Pancreas (tissue), 10 donors: ENCODE measurements at places on chromosomes 3 and 15.

DNA sequence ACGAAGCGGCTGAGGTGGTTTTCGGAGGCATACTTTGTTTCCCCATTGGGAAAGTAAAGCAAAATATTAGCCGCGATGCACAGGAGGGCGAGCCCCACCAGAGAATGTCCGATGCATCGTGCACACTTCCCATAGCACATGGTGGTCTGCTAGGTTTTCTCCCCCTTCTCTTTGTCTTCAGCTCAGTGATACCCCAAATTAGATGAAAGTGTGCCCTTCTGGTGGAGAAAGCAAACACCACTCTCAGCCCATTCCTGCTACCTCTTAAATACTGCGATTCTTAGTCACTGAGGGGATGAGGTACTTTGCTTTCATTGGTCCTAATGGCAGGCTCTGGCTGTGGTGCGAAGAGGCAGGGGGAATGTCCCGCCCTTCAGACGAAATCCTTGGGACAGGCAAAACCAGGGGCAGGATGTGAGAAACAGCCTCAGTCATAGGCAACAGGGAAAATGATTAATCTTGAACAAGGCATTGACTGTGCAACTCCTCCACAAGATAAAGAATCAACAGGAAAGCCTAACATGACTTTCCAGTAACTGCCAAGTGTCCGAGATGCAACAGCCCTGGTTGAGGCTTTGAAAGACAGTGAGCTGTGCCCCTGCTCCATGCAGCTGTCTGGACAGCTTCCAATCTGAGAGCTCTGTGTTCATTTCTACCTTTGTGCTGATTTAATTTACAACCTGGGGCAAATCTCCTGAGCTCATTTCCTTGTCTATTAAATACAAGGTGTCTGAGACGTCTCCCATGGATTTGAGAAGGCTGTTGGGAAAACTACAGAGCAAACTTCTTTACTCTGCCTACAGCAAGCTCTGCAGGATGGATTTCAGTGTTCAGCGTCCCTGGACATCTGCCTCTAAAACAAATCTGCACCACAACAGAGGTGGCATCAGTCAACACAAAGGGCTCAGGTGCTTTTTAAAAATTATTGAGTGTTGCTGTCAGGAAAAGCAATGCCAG, at the start of gene TM4SF1:
Gene TM4SF1, minus strand, starts transcription at position 242 of the 957 bp plus-strand sequence. Its CDS starts 102 bp downstream, at position 140.
- peak; percentile 55 for DNase-seq

DNA sequence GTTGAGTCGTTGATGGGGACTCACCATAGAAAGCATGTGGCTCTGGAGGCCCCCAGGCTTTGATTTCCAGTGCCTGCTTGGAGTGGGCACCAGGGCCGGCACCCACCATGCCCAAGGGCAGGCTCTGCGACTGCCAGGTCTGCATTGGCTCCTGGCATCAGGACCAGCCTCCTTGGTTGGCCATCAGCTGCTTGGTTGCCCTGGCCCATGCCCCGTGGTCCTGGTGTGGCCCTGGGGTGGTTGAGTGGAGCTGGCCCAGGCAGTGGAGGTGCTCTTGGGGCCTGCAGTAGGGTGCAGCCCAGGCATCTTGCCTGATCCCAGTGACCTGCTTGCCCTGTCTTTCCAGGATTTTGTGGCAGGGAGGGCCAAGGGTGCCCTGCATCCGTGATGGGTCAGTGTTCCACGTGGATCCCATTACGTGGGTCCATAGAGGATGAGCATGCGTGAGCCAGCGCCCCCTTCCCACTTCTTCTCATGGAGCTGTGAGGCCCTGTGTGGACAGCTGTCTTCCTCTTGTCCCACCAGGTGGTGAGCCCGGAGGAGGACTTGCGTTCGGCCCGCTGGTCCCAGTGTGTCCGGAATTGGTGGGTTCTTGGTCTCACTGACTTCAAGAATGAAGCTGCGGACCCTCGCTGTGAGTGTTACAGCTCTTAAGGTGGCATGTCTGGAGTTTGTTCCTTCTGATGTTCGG, 187.0 kb downstream of the UBE3A start:
- no peak for DNase-seq

DNA sequence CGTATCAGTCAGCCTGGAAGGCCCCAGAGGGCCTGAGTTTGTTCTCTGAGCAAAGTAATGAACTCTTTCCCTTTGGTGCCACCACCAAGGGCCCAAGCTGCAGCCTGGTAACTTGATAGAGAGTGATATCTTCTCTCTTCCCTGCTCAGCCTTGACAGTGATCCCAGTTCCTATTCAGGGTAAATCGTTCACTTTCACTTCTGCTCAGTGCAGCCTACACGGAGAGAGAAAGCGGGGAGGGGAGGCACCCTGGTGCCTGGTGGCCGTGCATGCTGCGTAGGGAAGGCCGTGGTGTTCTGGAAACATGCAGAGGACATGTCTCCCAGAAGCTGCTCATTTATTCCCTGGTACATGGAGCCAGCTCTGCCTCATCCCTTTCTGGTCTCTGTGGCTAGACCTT, 54.9 kb downstream of the KIF9 start:
- no peak for DNase-seq

GRCh38 chr3:98513091-98513511, 9.6 kb downstream of the CLDND1 start:
- DNase-seq, result no peak

GRCh38 chr3:95120921-95121320, 1058.1 kb downstream of the NSUN3 start:
- DNase-seq, result no peak

DNA sequence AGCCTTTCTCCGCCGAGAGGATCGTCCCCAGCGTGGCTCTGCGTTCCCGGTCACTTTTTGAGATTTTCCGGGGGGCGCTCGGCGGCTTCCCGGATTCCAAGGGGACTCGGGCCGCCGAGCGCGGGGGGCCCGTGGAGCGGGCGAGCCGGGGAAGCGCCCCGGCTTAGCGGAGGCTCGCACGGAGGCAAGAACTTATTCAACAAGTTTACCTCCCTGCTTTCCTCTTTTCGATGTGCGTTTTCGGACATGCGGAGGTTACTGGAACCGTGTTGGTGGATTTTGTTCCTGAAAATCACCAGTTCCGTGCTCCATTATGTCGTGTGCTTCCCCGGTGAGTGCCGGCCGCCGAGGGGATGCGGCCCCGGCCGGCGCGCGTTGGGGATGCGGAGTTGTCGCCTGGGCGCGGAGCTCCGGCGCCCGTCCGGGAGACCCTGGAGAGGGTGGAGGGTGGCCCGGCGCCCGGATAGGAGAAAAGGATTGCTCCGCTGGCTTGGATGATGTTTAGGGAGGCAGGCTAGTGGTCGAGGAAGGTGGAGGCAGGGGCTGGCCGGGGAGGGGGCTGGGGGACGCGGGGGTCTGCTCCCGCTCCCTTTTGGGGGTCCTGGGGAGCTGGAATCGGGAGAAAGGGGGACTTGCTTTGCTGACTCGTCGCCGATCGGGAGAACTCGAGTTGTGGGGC, 810 bp downstream of the PTPRG start:
- DNase-seq, result no peak

DNA sequence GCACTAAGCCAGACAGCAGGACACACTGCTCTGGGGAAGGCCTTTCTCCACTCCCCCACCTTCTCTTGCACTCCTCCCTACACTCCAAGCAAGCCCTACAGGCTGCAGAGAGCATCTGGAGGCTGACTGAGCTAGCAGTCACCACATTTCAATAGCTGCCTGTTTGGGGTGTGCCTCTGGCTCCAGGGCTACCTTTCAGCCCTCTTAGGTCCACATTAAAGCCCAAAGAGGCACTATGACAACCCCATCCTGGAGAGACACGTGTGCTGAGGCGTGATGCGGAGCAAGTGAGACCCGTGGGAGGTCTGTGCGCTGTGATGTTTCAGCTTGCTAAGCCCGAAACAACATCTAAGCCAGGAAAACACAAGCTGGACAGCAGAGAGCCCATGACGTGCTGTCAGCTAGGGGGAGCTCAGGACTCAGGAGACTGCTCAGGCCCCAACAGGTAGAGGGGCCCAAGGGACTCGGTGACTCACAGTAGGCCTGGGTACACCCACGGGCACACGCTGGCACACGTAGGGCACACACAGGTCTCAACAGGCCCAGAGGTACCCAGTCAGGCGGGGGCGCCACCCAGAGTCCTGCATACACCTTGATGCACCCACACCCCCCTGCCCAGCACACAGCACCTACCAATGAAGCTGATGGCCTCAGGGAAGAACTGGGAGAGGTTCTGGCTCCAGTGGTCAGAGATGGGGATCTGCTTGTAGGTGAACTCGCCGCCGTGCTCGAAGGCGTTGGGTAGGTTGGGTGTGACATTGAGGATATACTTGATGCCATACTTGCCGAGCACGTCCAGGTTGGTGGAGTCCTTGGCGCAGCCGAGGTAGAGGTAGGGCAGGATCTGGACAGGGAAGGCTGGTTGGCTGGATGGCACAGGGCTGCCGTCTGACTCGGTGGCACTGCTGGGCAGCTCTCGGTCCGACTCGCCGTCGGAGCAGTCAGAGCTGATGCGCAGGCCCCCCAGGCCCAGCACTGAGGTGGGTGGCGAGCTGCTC, 2.8 kb downstream of the DUSP7 start:
- DNase-seq, result no peak

DNA sequence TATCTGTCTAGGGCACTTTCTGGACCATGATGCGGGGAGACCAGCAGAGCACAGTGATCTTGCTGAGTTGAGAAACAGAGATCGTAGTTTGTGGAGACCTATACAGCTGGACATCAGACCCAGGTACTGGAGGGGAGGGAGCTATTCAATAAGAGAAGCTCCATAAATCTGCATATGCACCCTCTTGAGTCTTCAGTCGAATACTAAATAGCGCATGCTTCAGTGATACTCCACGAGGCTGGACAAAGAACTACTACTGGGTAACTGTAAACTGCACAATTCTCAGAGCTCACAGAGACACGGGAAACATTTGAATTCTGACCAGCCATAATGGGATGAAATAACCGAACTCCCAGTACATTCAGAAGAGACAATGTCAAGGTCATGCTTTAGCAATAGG, 49.7 kb downstream of the MINAR1 start:
- DNase-seq, result no peak

DNA sequence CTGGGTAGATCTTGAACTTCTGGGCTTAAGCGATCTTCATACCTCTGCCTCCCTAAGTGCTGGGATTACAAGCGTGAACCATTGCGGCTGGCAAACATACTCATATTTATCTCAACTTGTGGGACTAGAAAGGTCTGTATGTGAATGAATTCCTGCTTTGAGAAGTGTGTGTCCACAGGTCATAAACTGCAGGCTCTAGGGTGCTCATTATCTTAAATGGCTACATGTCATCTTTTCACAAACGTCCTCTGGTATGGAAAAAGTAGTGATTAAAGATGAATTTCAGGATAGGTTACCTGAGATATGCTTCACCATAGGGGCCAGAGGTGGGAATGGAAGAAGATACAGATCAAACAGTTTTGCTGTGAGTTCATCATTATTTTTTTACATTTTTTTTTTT, 7.8 kb upstream of the HDAC11 start:
- no peak for DNase-seq

DNA sequence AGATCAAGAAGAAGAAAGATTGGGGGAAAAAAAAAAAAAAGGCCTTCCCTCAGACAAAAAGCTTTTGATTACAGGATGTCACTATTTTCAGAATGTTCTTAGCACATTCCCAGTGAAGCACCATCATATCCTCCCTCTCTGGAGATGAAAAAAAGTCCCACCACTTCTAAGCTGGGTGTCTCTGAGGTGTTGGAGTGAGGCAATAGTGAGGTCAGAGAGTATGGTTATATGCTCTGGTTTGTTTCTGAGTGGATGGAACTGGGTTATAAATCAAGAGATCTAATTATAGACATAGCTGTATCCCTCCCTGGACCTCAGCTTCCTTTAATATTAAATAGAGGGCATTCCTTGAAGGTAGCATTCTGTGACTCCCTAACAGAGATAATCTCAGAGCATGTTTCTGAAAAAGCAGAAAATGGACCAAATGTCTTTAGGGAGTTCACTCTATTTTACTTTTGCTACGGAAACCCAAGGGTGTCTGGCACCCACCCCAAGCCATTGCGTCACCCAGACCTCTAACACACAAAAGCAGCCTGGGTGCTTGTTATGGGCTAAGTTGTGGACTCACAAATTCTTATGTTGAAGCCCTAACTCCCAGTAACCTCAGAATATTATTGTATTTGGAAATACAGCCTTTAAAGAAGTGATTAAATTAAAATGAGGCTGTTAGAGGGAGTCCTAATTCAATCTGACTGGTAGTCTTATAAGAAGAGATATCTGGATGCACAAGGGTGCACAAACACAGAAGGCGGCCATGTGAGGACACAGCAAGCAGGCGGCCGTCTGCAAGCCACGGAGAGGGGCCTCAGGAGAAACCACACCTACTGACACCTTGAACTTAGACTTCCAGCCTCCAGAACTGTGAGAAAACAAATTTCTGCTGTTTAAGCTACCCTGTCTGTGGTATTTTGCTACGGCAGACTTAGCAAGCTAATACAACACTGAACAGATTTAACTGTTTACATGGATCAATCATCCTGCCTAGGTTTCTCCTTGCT, 81.5 kb downstream of the MB21D2 start:
- DNase-seq, result no peak

DNA sequence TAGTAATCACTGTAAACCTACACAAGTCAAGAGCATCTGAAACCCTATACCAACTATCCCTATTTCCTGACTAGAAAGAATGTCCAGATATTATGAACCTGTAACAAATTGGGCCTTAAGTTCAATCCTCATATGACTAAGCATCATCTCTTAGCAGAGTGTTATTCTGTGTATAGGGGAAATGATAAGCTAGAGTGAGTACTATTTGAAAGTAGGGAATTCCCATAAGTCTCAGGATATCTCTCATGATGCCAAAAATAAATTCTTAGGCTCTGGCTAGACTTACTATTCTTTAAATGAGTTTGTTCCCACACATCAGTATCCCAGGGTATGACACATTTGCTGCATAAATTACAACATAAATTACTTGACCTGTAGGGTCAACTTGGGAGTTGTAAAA, 15.3 kb downstream of the MRPL47 start:
- no peak for DNase-seq

DNA sequence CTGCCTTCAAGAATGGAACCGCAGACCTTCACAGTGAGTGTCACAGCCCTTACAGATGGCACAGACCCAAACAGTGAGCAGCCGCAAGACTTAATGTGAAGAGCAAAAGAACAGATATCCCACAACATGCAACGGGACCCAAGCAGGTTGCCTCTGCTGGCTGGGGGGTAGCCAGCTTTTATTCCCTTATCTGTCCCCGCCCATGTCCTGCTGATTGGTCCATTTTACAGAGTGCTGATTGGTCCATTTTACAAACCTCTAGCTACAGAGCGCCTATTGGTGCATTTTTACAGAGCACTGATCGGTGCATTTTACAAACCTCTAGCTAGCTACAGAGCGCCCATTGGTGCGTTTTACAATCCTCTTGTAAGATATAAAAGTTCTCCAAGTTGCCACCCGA, 102.0 kb upstream of the IGF1R start:
- no peak for DNase-seq

GRCh38 chr15:64133623-64134344, 17.7 kb upstream of the SNX22 start:
- DNase-seq, result no peak

DNA sequence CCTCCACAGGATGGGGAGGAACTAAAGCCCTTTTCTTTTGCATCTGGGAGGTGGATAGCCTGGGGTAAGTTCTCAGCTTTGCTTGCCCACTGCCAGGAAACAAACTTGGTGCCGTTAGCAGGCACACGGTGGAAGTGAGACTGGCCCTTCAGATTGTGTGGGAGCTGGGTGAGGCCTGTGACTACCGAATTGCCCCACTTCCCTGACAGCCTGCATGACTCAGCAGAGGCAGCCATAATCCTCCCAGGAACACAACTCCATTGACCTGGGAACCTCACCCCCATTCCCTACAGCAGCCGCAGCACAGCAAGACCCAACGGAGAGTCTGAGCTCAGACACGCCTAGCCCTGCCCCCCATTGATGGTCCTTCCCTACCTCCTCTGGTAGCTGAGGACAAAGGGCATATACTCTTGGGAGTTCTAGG, 282.6 kb downstream of the KLF13 start:
- no peak for DNase-seq
